ENCODE measurements at places on chromosomes 1 and 21.
A peak's percentile ranks its signal among the peaks of the same experiment; 100 is the strongest.

DNA sequence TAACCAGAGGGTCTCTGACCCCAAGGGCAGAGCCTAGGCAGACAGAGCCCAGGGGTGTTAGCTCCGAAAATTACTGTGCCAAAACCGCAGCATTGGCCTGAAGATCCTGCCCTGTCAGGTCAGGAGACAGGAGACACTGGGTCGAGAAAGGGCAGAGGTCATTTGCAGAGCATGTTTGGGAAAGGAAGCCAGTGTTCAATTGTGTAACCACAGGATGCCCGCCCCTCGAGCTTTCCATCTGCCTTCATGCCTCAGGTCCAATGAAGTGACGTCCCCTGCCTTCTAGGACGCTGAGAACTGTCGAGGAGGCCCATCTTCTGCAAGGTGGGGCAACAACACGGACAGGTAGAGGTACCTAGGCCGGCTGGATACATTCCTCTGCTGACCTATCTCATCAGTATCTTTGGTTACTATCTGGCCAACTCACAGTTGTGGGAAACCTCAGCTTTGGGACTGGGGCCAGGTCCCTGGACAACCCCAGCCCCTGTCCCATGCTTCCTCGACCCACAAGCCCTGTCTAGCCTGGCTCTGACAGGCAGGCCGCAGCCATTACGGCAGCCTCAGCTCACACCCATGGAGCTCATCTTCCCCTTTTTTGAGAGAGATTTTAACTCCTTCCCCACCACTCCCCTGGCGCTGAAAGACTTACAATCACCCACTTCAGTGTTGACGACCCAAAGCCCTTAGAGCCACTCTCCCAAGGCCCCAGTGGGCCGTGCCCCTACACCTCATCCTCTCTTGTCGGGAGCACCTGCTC is 1.3 kb downstream of the ARL8A start:
- DNase-seq: peak; percentile 27

GRCh38 chr1:15261155-15262002 is 14.4 kb downstream of the FHAD1 start:
- no peak for DNase-seq

- no peak for DNase-seq
Measured at GRCh38 chr1:7274256-7274655, 489.0 kb downstream of the CAMTA1 start.

DNA sequence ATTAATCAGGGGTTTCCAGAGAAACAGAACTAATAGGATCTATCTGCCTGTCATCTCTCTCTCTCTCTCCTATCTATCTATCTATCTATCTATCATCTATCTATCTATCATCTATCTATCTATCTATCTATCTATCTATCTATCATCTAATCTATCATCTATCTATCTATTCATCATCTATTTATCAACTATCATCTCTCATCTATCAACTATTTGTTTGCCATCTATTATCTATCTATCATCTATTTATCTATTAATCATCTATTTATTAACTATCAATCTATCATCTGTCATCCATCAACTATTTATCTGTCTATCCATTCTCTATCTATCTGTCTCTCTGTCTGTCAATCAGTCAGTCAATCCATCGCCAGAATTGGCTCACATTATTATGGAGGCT is 70.0 kb upstream of the MRPS6 start:
- no peak for DNase-seq

GRCh38 chr1:238487931-238488330 is 597.2 kb upstream of the ZP4 start:
- DNase-seq: no peak

GRCh38 chr1:17550729-17551584 is 11.5 kb downstream of the ARHGEF10L start:
- no peak for DNase-seq

DNA sequence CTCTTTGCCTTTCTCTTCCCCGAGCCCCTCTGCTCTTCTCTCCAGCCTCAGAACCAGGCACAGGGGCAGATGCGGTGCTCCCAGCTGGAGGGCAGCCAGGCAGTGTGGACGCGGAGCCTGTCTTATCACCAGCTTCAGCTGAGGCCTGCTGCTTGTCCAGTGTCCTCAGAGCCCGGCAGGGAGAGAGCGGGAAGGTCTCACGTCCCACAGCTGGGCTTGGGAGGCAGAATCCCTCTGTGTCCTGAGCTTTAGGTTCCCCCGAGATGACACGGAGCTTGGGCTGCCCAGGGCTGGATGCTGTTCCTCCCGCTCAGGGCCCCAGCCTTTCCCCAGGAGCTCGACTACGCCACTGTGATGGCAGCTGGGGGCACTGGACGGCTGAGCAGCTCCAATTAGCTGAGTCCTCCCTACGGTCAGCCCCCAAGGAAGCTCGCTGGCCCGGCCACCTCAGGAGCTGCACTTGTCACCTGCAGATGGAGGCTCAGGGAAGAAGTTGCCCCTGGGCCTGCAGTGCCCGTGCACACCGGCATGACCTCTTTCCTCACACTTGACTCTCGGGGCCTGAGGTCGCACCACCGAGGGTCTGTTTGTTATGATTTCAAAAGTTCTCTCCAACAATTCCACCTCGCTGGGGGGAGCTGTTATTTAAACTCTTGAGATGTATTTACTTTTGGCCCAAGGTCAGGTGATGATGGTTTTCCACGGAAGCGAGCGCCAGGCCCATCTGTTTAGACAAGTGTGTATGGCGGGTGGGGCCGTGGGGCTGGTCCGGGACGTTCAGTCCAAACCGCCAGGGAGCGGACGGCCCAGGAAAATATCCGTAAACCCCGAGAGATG is 127.3 kb downstream of the SIK1 start:
- no peak for DNase-seq

DNA sequence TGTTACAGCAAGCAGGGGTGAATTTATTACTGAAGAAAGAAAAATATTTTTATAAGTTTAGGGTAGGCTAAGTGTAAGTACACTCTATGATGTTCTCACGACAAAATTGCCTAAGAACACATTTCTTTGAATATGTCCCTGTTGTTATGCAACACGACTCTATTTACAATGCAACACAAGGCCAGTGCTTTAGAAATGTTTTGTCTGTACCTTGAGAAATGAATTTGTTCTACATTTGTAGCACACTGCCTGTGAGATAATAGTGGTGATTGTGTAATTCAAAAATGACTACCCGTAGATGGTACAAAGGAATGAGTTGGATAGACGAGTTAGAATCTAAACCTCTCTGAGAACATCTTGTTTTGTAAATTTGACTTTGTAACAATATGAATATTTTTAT is 63.7 kb upstream of the IGSF5 start:
- DNase-seq: no peak

DNA sequence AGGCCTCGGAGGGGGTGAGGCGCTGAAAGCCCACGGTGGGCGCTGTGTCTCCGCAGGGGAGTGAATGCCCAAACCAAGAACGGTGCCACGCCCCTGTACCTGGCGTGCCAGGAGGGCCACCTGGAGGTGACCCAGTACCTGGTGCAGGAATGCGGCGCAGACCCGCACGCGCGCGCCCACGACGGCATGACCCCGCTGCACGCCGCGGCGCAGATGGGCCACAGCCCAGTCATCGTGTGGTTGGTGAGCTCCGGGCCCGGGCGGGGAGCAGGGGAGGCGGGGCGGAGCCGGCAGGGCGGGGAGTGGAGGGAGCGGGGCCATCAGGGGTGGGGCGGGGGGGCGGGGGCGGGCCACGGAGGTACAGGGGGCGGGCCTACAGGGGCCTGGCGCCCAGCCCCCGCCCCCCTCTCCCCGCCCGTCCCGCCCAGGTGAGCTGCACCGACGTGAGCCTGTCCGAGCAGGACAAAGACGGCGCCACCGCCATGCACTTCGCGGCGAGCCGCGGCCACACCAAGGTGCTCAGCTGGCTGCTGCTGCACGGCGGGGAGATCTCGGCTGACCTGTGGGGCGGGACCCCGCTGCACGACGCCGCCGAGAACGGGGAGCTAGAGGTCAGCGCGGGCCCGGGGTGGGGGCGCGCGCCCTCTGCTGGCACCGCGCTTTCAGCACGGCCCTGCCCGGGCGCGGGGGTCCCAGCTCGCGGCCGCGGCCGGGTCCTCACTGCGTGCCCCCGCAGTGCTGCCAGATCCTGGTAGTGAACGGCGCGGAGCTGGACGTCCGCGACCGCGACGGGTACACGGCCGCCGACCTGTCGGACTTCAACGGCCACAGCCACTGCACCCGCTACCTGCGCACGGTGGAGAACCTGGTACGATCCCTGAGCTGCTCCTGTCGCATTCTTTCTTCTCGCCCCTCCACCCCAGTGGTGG is 15.9 kb downstream of the ESPN start:
- peak; percentile 53 for DNase-seq

GRCh38 chr1:86992861-86993260 is 78.4 kb downstream of the HS2ST1 start:
- no peak for DNase-seq

GRCh38 chr1:208025031-208025430 is 114.1 kb upstream of the CD34 start:
- DNase-seq: no peak

GRCh38 chr1:56068210-56068609 is 511.2 kb downstream of the PLPP3 start:
- no peak for DNase-seq

DNA sequence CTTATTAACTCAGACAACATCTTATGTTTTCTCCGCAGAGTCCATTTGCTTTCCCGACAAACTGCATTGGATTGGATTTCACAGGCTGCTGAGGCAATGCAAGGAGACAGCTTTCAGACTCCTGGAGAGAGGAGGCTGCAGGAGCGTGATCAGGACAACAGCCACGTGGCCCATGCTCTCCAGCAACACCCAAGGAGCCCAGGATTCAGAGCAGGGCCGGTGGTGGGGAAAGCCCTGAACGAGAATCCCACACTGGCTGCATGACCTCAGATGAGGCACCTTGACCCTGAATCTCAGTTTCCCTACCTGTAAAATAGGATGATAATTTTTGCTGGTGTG is 78.3 kb upstream of the NFASC start:
- no peak for DNase-seq

- DNase-seq: no peak
Measured at GRCh38 chr1:27402349-27402754, 9.9 kb downstream of the GPR3 start.

DNA sequence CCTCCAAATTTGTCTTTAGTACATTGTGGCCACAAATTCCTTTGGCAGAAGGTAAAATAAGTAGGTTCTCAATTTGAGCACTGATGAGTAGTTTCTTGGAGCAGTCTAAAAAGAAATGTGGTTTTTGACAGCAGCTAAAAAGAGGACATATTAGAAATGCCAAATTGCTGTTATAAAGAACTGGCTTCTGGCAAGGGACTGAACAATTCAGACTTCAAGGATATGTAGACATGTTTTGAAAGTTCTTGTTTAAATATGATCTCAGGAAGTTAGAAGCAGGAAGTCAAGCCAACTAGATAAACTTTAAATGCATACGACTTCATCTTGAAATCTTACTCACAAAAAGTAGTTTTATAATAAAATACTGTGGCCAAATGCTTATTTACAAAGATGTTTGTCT is 18.8 kb downstream of the C1orf52 start:
- no peak for DNase-seq

DNA sequence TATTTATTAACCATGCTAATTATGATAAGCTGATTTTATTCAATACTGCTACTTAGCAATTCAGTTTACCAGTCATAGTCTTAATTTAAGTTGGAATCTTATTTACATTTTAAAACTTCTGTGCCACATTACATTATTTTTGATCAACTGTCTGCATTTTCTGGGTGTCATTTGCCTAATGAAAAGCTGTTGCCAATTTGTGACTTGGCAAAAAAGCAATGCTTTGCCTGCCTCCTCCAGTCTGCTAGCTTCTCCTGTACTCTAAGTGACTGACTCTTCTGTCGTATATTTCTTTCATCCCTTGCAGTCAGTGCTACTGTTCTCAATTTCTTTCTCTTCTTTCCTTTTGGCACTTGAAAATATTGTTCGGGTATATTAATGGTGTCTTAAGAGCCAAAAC is 5.6 kb upstream of the IVNS1ABP start:
- no peak for DNase-seq

- no peak for DNase-seq
Measured at GRCh38 chr1:168960595-168960994, 145.9 kb upstream of the ATP1B1 start.

DNA sequence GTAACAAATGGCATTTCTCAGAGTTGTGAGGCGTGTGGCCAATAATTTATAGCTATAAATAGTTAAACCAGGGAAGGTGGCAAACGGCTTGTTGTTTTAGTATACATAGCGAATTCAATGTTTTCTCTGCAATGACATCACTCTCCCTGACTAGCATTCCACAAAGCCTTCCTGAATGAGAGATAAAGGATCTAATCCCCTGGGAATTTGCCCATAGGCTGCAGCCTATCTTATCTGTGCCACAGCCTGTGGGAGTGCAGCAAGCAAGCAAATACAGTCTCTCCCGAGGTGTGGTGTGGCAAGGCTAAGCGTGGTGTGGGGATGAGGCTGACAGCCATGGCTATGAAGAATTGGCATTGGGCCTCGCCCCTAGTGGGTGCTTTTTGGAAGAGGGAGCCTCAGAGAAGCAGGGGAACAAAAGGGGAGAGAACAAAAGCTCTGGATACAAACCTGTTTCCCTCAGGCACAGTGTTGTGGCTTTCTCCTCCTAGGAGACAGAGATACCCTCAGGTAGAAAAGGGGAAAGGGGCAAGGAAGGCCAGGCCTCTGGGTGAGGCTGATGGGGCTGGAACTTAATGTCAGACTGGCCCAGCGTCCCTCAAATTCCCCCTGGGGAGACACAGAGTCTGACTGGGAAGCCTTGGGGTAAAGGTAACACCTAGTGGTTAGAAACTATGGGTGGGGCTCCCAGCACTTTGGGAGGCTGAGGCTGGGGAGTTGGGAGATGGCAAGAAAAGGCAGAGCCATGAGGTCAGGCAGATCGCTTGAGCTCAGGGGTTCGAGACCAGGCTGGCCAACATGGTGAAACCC is 8.9 kb downstream of the TAGLN2 start:
- DNase-seq: no peak

DNA sequence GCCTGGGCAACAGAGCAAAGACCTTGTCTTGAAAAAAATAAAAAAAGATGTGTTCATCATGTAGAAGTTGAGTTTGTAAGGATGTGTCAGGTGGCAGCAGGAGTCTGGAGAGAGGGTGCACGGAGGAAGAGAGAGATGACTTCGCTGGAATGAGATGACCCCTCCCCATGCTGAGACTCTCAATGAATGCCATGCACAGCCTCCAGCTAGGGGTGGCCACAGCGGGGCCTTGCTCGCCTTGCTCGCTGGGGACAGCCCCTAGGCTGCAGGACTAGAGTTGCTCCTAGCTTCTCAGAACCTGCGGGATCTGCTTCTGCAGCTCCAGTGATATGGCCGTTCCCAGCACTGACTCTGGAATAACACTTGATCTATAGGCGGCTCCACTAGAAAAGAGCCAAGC is 6.6 kb upstream of the C2CD2 start:
- DNase-seq: no peak

All from naive thymus-derived CD4-positive, alpha-beta T cell (primary cell).